ENCODE measurements at places on chromosomes 1 and 21.

- no peak for DNase-seq
These were observed 15.2 kb downstream of the F3 start for GRCh38 chr1:94526152-94526980.

DNA sequence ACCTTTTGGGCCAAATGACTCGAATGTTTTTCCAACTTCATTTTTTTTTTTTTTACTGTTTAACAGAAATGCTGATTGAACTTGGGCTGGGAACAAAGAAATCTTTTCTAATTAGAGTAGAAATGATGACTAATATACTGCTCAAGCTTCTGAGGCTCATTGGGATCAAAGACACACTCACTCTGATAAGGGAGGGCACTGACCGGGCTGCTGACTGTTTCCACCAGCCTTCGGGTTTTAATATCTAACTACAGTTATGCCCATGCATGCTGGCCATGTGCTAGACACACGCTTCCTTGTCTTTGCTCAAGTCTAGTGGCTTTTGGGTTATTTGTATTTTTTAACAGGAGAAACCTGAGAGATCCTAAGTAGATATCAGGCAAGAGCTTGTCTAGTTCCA is 16.8 kb downstream of the ZBTB18 start:
- DNase-seq = no peak

GRCh38 chr1:81472387-81472786 is 328.3 kb upstream of the ADGRL2 start:
- no peak for DNase-seq

- no peak for DNase-seq
These were observed 73.2 kb downstream of the SSBP3 start for GRCh38 chr1:54332781-54333585.

DNA sequence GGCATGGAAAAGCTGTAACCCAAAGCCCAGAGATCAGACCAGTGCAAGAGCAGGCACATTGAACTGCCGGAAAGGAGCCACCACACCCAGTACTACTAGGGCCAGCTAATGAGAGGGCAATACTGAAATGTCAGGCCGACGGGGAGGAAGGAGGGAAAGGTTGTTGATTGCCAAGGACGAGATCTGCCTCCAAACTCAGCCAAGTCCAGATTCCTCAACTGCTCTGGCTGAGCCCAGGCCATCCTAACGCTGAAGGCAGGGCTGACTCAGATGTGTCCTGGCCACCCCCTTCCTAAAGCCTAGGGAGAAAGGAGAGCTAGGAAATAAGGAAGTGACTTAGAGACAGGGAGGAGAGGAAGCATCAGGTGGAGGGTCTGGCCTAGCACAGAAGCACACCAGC is 42.1 kb upstream of the IPO9 start:
- no peak for DNase-seq

- no peak for DNase-seq
These were observed 22.7 kb downstream of the SYT6 start for GRCh38 chr1:114130846-114131525.

- no peak for DNase-seq
These were observed 32.9 kb downstream of the GRHL3 start for GRCh38 chr1:24351918-24352627.

GRCh38 chr1:60265560-60266535 is 192.3 kb upstream of the C1orf87 start:
- no peak for DNase-seq

GRCh38 chr1:157137408-157138219 is 581 bp downstream of the ETV3 start:
- DNase-seq = no peak

DNA sequence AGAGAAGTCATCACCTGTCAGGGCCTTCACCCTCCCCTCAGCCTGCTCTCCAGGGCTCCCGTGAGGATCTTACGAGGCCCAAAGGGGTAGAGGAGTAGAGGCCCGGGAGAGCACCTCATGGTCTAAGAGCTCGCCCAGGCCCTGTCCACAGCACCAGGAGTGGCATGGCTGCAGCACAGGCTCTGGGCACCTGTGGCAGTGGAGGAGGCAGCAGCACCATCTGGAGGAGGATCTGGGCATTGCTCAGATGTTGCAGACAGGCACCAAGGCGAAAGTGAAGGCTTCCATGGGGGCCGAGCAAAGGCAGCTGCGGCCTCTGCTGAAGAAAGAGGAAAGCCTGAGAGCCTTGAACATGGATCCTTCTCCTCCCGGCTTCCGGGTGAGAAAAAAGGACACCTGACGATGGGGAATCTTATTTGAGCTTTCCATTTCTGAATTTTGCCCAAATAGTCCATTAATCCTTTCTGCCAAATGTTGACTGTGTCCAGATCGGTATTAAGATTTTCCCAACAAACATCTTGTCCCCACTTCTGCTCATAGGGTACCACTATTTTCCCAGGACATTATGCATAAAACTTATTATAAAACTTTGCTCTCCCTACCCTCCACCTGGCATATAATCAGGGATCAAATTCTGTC is 604.7 kb downstream of the PTPRC start:
- DNase-seq = peak; percentile 34

DNA sequence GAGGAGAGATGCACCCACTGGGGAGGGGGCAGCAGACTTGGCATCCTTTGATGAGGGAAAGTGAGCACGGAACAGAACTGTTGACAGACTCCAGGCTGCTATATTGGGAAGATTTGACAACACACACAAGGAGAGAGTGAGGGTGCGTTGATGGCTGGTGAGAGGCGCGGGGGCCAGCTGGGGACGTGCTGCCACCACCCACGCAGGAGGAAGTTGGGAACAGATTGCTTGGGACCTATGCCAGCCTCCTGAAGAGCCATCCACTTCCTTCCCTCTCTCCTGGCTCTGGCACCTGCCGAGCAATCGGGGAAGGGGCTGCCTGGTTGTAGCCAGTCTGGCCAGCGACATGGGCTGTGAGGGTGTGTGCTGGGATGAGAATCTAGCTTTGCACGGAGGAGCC is 223.7 kb upstream of the CSF3R start:
- no peak for DNase-seq

DNA sequence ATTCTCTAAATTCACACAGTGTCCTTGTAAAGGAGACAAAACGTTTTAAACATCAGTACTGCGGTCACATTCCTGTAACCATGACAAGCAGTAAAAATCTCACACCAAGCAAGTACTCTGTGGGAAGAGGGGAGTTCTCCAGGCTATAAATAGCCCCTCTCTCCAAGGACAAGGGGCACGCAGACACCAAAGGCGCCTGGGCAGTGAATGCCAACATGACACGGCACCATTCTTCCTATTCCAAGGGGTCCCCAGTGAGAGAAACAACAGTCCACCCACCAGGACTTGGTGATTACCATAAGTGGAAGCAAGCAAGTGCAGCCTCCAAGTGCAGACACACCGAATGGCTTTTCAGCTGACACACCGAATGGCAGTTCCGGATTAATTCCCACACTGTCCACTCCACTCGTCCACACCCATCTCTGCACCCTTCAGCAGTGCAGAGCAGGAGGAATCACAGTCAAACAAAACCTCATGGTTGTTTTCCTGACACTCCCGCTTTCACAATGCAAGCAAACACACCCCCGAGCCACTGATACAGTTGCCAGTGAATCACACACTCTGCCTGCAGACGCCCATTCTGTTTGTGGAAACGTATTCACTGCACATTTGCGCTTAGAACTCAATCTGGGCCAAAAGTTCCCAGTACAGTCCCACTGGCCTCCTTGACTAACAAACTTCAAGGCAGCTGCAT is 1.8 kb downstream of the PTTG1IP start:
- DNase-seq = no peak

- DNase-seq = no peak
These were observed 43.5 kb downstream of the MORN1 start for GRCh38 chr1:2347896-2348295.

DNA sequence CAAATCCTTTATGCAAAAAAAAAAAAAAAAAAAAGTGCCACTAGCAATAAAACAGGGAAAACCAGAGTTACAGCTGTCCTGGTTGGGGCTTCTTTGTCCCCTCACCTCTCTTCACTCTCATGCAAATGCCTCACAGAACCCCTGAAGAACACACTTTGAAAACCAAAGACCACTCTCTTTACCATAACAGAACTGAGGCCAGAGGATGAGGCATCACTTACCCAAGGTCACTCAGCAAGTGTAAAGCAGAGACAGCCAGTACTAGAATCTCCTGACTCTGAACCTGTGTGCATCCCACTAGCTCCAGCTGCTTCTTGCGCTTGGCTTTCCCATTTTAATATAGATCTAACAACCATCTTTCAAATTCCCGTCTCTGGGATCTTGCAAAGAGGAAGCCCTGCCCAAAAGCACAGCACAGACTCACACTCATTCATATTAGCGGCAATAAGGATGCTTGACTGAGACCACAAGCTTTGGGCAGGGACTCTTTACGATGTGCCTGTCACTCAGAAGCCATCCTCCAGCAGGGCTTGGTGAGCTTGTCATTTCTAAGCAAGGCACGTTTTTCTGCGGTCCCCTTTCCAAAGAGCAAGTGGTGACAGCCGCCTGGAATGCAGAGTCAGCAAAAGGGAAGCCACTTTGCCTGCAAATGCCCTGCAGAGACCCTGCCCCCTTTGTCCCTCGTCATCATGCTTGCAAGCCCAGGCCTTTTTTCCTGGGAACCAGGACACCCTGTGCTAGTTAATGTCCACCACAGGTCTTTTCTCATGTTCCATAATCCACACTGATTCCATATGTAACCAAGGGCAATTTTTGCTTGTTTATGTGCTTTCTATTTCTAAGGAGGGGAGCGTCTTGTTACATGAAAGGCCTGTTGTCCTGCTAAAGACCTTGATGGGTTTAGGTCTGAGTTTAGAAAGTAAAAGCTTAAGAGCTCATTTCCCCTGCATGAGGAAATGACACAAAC is 76.5 kb upstream of the NFIA start:
- DNase-seq = no peak

- no peak for DNase-seq
These were observed 8.4 kb upstream of the BGLAP start for GRCh38 chr1:156233426-156234127.

DNA sequence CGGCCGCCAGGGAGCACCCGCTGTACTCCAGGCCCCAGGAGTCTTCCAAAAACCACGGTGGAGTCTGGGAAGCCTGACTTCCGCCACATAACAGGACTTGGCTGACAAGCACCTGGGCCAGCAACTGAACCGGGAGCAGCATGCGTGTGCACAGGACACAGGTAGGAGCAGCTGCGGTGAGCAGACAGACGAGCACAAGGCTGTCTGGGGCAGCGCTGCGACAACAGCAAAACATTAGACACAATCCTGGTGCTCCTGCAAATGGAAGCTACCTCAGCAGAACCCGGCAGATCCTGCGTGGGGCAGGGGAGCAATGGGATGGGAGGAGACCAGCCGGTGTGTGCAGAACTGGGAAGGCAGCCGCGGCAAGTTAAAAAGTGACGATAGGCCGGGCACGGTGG is 80.4 kb downstream of the NPHP4 start:
- DNase-seq = no peak

DNA sequence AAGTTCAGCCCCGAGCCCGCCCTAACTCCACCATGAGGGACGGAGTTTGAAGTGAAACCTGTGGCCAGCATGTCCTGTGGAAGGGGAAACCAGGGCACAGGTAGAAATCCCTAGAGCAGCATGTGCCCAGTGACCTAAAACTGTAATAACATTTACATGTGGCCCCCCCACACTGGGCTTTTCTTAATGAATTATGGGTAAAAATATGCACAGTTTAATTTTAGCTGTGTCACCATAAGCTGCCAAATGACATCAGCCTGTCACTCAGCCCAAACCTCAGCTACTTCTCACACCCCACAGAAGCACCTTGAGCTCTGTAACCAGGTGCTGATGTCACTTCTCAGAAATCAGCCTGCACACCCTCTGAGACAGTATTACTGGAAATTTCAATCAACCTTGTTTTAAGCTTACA is 50.0 kb upstream of the SLC19A1 start:
- DNase-seq = peak; percentile 32

- DNase-seq = no peak
These were observed 6.3 kb downstream of the MRAP start for GRCh38 chr21:32304998-32305397.

DNA sequence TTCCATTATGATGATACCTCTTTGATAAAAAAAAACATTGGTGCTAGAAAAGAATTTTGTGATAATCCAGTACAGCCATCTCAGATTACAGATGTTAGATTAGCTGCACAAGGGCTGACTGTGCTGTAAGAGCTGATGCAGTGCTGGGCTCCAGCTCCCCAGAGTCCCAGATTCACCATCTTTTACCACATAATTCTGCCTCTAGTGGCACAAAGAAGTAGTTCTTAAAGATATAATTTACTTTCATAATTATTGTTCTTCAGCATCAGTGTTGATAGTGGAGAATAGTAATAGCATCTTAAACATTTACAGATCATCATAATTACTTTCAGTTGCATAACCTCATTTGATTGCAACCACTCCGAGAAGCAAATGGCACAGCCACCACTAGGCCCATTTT is 262.1 kb downstream of the BRINP2 start:
- DNase-seq = no peak

DNA sequence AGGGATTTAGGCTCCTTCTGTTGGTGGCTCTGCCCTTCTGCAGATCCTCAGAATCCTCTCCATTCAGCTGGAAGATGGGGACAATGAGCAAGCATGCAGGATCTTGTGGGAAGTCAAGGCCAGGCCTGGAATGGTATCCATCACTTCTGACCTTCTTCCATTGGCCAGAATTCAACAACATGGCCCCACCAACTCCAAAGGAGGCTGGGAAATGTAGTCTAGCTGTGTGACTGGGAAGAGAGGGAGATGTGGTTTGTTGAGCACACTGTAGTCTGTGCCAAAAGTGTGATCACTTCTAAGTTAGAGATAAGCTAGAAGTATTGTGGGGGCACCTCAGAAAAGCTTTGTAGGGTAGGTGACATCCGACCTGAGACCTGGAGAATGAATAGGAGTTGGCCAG is 60.4 kb upstream of the WNT4 start:
- DNase-seq = no peak

DNA sequence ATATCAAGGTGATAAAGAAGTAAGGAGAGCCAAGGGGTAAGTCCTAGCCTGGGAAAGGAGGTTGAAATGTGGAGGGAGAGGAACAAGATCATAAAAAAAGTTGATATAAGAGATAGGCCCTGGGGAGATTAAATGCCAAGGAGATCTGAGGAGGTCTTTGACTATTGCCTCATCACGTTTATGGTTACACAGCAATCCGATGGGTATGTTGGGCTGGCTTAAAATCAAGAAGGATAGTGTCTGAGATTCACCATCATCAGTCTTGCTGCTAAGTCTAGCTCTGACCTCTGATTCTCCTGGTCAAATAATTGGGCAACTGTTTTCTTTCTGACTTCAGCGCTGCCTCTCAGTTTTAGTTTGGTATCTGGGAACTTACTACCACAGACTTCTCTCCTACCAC is 416.3 kb downstream of the GPATCH2 start:
- DNase-seq = no peak

DNA sequence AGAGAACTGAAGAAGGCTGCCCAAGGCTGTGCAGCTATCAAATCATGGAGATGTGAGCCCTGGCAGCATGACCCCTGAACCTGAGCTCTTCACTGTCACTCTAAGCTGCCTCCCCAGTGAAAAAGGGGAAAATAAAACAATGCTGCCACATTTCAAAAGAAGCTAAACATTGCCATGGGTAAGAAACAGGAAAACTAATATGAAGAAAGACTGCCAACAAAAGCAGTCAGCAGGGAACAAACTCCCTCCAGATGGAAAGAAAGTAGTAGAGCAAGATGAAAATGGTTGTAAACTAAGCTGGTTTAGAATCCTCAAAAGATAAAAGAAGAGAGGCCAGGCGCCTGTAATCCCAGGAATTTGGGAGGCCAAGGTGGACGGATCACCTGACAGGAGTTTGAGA is 36.2 kb upstream of the CSF1 start:
- no peak for DNase-seq

GRCh38 chr1:101323535-101323934 is 86.7 kb downstream of the S1PR1 start:
- no peak for DNase-seq

GRCh38 chr1:87279966-87280535 is 48.6 kb upstream of the LMO4 start:
- DNase-seq = no peak
